Stimulated activated CD4-positive, alpha-beta T cell treated with anti-CD3 and anti-CD28 coated beads, Interleukin-4, amount 100 ng/mL, for 4 hours (primary cell): ENCODE measurements at places on chromosomes 1 and 21.

DNA sequence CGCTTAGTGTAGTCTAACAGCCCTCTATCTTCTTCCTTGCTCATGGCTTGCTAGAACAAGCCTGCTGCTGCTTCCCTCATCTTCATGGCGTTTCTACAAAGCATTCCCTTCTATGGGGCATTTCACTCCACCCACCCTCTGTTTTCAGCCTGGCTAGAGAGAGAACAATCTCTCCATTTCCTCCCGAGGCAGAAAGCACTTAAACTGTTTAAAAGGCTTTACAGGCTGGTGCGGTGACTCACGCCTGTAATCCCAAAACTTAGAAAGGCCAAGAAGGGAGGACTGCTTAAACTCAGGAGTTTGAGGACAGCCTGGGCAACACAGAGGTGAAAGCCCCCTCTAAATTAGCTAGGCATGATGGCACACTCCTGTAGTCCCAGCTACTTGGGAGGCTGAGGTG lies 17.8 kb downstream of the ORC1 start:
- DNase-seq = no peak

DNA sequence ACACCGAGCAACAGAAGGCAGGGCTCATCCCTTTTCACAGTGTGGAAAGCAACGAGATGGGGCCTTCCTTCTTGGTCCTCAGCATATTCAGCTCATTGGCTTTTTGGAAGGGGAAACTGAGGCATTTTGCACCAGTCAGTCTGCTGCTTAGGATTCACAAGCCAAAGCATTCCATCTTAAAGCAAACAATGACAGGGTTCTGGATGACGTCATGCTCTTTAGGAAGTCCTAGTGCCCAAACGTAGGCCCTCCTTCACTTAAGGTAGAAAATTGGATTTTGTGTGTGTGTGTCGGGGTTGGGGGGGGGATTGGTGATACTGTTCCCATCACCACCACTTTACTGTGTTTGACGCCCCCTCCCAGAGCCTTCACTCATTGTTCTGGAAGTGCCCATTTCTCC lies 101.6 kb downstream of the SELENOF start:
- no peak for DNase-seq

DNA sequence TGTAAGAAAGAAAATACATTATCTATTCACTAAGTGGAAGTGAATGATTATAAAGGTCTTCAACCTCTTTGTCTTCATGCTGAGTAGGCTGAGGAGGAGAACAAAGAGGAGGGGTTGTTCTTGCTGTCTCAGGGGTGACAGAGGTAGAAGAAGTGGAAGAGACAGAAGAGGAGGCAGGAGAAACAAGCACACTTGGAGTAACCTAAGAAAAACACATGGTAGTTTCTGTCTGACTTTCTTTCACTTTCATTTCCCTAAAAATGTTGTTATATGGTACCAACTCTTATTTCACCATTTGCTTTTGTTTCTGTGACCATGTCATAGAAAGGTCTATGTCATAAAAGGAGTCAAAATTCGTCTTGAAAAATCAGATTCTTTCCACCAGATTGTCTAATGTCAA lies 696.6 kb upstream of the BRINP3 start:
- DNase-seq = no peak

- DNase-seq = no peak
Measured at GRCh38 chr1:50110151-50110550, 1.4 kb downstream of the ELAVL4 start.

- no peak for DNase-seq
Measured at GRCh38 chr1:16250524-16251251, 13.7 kb upstream of the CPLANE2 start.

DNA sequence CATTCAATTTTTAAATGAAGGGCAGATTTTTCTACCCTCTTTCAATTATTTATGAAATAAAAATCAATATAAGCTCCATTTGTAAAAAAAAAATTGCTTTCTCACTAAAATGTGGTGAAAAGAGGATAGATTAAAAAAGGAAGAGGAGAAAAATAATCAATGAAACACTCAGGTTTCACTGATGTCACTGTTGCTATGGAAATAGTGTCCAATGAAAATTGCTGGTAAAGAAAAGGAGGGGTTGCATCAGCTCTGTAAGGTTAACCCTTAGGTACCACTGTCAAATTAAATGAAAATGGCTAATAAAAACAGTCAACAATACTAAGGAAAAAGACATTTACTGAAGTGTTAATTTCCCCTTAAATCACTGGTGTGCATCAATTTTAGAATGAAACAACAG lies 91.6 kb upstream of the TTC39A start:
- DNase-seq = no peak

GRCh38 chr1:223775054-223775453 lies 62.7 kb downstream of the CAPN2 start:
- no peak for DNase-seq
